ENCODE measurements at places on chromosomes 4 and X. TPM values are rescaled to one million over a fixed set of nuclear protein-coding genes. Genes with fewer than 3 reads are reported as not detected.

The KLB gene
- not detected for total RNA-seq

The MAGIX gene
- total RNA-seq = 2.8 TPM

The UGT2B17 gene
- not detected for total RNA-seq

The NR3C2 gene
- 4.8 TPM for total RNA-seq

The NSG1 gene
- total RNA-seq = 1.5 TPM

The PAGE2B gene
- not detected for total RNA-seq

The BTK gene
- total RNA-seq = 0.15 TPM

The HSFX4 gene
- not detected for total RNA-seq

The HTRA3 gene
- total RNA-seq = 7.7 TPM

The SMARCA1 gene
- total RNA-seq = 78.2 TPM

The CABS1 gene
- total RNA-seq = not detected

Measured in smooth muscle cell of trachea (primary cell).